Activated T-helper 1 cell treated with Interleukin-2 at 50 U/mL for 16 hours (primary cell): ENCODE measurements at places on chromosomes 2 and 18.

DNA sequence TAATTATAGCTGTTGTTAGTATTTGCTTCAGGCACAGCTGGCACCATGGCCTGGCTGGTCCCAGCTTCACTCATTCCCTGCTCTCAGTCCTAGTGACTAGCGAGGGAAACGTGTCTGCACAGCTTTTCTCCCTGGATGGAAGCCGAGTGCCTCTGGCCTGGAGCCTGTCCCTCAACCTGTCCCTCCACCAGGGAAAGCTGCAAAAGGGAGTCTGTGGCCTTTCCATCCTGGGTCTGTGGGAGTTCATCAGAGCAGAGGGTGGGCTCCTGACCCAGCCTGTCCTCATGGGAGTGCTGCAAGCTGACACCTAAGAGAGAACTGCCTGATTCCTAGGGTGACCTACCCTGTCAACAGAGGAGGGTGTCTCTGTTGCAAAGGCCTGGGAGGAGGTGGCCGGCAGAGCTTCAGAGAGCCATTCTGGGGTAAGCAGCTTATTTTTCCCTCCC lies 118.3 kb downstream of the CAPN13 start:
- DNase-seq = no peak

- no peak for DNase-seq
Observed at GRCh38 chr2:219616550-219616949, 10.9 kb upstream of the SLC4A3 start.

GRCh38 chr2:233934524-233934923 lies 17.4 kb downstream of the TRPM8 start:
- DNase-seq = no peak

- DNase-seq = no peak
Observed at GRCh38 chr18:35508030-35508429, 10.3 kb upstream of the INO80C start.

GRCh38 chr2:117618607-117619006 lies 195.9 kb upstream of the DDX18 start:
- no peak for DNase-seq

DNA sequence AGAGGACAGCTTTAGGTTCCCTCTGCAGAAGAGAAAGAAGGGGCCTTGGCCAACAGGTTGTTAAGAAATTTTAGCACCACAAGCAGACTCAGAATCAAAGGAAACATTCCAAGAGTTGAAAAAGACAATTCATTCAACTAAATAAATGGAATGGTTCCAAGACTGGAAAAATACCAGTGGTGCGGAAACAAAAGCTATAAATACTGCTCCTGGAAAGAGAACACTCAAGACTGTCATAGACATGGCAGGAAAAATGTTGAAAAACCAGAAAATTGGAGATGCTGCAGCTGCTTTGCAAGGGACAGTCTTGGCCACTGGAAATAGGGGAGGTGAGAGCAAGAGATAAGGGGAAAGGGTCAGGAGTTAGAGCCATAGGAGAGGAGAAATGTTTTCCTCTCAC lies 312.7 kb upstream of the CYRIA start:
- DNase-seq = no peak

DNA sequence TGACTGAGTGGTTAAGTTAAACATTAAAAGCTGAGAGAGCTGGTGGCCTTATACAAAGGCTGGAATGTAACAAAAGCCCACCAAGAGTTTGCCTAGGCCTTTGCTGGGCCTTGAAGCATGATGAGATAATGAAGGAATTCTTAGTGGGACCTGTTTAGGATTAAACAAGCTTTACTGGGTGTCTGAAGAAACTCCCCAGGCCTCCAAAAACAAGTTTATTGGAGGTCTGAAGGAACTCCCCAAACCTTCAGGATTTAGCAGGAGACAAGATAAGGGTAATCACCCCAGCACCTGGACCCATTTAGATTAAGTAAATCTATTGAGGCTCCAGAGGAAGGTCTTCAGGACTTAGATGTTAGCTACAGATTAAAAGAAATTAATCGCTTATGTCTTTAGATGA lies 18.7 kb downstream of the PCARE start:
- no peak for DNase-seq

- no peak for DNase-seq
Observed at GRCh38 chr2:28287256-28287915, 105.3 kb upstream of the FOSL2 start.

DNA sequence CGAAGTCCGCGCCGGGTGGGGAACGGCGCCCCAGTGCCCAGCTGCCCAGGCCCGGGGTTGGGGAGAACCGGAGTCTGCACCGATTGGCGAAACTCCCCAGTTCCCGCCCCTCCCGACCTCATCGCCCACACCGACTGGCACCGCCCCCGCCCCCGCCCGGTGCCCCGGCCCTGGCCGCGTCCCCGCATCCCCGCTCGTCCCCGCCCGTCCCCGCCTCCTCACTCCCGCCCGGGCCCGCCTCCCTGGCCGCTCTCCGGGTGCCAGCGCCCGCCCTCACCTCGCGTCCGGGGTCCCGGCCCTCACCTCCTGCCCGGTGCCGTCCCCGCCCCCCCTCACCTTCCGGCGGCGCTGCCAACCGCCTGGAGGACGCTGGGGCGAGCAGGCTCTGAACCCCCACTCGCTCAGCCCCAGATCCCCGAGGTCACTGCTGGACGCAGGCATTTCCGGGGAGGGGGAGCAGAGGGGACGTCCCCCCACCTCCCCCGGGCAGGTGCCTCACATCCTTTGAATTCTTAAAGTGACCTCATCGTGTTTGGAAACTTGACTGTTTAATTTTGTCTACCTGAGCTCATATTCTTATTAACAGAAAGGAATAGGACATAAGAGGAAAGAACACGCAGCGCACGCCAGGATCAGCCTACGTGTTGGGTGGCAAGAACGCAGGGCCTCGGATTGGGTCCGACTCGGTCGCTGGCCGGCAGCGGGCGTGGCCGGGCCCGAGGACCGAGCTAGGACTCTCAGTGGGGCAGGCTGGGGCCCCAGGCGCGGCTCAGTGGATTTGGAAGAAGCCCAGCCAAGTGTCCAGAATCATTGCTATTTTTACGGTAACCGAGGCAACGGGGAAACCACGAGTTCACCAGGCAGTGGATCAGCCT lies at the start of gene FAM110C:
TSS of gene FAM110C (minus strand) at position 35 of the 875 bp plus-strand sequence. CDS start 120 bp downstream, outside the sequence.
- DNase-seq = peak; percentile 33

- DNase-seq = no peak
Observed at GRCh38 chr18:27585602-27586173, 400.6 kb upstream of the CHST9 start.

DNA sequence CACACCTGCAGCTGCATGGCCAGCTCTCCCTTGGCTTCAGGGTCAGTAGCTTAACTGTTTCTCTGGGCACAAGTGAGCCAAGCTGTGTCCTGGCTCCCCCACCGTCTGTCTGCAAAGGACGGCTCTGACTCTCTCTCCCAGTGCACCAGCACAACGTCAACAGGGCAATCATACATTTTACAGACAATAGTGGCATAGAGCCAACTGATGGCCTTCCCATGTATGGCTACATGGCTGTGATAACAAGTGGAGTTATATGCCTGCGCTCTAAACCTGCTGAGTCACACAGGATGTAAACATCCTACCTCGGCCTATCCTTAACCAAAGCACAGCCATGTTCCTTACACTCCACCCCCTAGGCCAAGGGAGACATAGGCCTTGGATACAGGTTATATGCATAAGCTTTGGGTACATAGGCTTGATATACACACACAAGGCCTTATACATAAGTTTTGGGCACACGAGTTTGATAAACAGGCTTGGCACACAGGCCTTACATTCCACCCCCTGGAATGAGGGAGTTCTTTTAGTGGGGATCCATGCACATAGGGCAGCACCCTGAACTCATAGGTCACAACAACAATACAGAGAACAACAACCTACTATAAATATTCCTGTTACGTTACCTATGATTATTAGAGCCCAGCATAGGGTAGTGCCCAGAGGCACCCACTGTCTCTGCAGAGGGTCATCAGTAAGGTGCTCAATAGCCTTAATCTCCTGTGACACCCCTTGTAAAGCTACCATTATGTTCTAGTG lies 17.7 kb downstream of the PHOSPHO2 start:
- no peak for DNase-seq

GRCh38 chr2:239211396-239212094 lies 189.3 kb downstream of the HDAC4 start:
- no peak for DNase-seq

GRCh38 chr2:227163998-227164762 lies at the start of the genes COL4A3 and COL4A4:
TSS of gene COL4A3 (plus strand) at chr2:227164624. CDS start at chr2:227164727, 103 bp downstream.
TSS of gene COL4A4 (minus strand) at chr2:227164205. CDS start at chr2:227147483, 16,722 bp downstream.
- DNase-seq = no peak

DNA sequence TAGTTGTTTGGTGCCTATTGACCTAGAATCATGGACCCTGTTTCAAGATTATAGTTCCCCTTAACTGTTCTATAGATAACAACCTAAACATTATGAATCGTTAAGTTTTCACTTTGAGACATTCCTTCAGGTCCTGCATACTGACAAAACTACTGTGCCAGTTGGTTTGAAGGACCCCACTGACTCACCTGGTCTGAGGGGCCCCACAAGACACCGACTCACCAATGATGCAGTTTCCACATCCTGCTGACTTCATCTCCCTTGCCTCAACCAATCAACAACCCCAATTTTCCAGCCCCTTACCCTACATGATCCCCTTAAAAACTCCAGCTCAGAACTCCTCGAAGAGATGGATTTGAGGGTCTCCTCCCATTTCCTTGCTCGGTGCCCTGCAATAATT lies 89.6 kb upstream of the CCDC141 start:
- no peak for DNase-seq

- no peak for DNase-seq
Observed at GRCh38 chr2:200586644-200586975, 796 bp downstream of the AOX1 start.

DNA sequence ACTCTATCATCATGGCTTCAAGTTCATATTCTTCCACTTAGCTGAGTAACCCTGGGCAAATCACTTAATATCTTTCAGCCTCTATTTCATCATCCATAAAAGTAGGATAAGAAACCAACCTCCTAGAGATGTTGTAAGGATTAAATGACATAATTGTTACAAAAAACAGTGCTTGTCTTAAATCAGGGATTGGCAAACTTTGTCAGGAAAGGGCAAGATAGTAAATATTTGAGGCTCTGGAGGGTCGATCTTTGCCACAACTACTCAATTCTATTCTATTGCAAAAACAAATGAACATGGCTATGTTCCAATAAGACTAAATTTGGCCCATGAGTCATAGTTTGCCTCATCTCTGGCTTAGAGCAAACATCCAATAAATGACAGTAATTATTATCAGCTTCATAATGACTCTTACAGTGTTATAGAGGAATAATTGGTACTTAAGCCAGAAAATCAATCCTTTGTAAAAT lies 184.7 kb downstream of the SATB2 start:
- DNase-seq = no peak

DNA sequence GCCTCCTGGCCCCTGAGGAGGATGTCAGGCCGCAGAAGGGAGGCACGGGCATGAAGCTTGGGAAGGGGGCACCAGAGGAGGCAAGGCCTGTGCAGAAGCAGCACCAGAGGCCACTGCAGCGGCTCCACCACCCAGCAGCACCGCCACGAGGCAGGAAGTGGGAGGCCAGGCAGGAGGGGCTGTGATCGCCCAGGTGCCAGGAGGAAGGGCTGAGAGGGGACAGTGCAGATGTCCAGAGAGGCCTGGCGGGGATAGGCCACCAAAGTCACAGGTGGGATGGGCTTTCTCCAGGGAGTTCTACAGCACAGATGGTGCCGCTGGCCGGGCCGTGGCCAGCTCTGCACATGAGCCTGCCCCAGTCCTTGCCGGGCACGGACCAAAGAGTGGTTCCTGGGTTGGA lies 6.0 kb upstream of the ALPI start:
- no peak for DNase-seq

DNA sequence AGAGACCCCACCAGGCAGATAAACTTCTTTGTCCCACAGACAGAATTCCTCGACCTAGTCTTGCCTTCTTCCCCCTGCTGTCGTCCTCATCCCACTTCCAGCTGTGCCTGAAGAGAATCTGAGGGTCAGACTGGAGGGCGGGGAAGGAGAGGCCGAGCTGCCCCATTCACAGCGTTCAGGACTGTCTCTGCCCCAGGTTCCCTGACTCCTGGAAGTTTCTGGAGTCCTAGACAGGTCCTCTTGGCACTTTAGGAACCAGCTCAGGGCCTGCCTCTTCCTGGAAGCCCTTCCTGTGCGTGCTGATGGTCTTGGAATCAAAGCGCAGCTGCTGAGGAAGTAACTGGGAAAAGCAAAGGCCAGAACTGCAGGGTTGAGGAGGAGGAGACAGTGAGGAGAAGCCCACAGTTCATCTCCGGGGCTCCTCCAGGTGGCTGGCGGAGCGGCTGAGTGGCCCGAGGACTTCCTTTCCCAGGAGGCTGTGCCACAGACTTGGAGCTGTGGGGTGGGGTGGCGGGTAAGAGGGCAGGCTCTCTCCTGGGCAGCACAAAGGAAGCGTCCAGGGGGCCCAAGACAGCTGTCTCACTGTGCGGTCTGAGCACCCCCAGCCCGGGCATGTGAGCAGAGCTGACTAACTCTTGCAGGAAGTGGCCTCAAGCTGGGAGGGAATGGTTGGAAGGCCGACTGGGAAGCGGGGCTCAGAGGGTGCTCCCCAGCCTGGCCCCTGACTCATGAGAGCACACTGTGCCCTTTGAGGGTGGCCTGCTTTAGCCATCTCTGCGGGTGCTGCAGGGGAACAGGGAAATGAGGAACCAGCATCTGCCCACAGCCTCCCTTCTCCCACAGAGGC lies 39.5 kb downstream of the SDC1 start:
- DNase-seq = no peak

DNA sequence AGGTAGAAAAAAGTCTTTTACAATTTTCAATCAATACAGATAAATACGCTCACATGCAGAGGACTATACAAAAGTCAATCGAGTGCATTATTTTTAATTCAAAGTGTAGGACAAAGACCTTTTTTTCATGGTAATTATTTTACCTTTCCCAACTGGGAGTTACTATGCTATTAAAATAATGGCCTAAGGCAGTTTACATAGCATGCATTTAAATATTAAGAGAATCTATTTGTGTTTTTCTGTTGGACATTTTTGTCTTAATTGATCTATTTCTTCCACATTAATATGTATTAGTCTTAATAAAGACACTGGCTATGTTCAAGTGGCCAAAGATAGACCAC lies 130.2 kb upstream of the MAP3K20 start:
- DNase-seq = no peak

GRCh38 chr18:65380986-65381385 lies 369.8 kb upstream of the CDH7 start:
- no peak for DNase-seq

- DNase-seq = no peak
Observed at GRCh38 chr2:239039479-239039861, 191.6 kb downstream of the TWIST2 start.

- no peak for DNase-seq
Observed at GRCh38 chr2:125033871-125034270, 1008.8 kb downstream of the CNTNAP5 start.

DNA sequence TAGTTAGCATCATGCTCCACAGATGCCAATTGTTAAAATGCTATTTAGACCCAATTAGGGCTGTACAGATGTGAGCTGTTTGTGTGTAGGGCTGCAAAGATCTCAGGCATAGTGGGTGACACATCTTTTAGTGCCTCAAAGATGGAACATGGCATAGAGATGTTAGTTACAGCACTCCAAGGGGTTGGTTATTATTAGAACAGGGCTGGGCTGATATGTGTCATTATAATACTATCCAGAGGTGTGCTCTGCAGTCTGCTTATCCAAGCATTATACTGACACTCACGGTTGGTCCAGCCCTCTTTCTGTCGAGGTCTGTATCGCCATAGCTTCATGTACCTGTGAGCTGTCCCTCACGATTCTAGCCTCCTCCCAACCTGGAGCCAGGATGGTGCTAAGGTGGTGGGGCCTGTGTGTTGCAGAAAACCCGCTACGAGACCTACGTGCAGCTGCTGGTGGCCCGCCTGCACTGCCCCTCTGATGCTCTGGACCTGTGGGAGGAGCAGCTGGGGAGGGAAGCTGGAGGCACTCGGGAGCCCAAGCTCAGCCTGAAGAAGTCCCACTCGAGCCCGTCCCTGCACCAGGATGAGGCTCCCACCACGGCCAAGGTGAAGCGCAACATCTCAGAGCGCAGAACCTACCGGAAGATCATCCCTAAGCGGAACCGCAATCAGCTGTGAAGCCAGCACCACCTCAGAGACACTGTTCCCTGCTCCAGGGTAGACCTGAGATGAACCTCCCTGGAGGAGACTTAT lies 27.1 kb downstream of the PSD4 start:
- DNase-seq = no peak
